T-helper 9 cell (primary cell): ENCODE measurements at places on chromosomes 16 and 17.

- DNase-seq, result no peak
Observed at GRCh38 chr17:10631048-10631700, 25.9 kb downstream of the MYH3 start.

DNA sequence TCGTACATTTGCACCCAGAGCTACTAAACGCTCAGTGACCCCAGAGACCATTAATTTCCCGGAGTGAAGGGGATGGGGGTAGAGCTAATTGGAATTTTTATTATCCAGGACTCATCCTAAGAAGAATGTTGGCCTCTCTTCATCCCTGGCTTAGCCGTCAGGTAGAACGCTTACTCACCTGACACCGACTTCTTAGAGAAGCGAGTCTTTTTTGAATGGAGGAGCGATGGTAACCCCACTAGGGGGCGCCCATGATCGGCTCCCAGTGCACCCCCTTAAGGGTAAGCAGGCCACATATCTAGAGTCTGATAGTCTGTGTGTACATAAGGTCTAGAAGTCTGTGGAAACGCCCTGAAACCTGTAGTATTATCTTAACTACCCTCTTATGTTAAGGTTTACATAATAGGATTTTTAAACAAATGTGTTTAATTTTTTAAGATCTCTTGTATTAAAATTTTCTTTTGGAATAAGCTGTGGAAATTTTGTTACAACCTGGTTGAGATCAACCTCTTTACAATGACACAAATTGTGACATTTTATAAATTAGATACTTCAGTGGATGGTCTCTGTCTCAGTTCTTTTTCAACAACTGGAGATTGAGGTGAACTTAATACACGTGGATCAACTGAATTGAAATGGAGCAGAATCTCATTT is 229.8 kb downstream of the CPPED1 start:
- DNase-seq, result peak; percentile 28

GRCh38 chr16:2194852-2195321 is 1.5 kb downstream of the CASKIN1 start:
- peak; percentile 35 for DNase-seq

DNA sequence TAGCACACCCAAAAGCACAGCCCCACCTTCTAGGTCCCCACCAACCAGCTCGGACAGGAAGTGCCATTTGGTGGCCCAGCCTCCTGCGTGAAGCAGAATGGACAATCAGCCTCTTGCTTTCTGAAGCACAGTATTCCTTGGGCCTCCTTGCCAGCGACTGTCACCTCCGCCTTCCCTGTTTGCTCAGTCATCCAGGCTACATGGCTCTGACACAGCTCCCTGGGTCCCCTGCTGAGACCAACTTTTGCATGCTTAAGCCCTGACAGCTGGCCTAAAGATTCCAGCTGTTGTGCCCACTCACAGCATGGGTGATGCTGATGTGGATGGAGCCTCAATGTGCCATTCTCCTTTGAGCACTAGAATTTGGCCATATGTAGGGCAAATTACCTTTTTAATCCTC is 4.5 kb upstream of the CACNG5 start:
- DNase-seq, result no peak

GRCh38 chr16:80935691-80936090 is 71.0 kb downstream of the CMC2 start:
- no peak for DNase-seq

DNA sequence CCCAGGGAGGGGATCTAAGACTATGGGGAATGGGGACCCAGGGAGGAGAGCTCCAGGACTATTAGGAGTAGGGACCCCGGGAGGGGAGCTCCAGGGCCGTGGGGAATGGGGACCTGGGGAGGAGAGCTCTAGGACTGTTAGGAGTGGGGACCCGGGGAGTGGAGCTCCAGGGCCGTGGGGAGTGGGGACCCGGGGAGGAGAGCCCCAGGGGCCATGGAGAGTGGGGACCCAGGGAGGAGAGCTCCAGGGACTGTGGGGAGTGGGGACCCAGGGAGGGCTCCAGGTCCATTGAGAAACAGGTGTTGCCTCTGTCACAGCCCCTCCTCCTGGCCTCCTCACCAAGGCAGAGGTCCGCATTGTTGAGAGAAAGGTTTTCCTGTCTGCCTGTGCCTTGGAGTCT is 16.0 kb downstream of the MPRIP start:
- no peak for DNase-seq

- no peak for DNase-seq
Observed at GRCh38 chr17:77821114-77821513, 137.4 kb upstream of the TNRC6C start.

DNA sequence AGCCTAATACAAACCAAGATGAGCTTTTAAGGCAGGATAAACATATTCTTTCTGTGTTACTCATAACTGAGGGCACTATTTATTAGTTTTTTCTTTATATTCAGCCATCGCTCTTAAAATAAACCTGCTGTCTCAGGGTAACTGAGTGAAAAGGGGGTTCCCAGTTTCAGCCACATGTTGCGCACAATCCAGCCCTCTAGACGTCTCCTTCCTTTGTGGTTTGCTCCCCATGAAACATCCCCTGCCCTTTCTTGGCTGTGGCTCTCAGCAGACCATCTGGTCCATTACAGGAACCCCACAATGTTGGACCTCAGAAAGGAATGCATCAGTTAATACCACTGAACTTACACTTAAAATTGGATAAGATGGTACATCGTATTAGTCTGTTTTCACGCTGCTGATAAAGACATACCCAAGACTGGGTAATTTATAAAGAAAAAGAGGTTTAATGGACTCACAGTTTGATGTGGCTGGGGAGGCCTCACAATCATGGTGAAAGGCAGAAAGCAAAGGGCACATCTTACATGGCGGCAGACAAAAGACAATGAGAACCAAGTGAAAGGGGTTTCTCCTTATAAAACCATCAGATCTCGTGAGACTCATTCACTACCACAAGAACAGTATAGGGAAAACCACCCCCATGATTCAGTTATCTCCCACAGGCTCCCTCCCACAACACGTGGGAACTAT is 12.6 kb upstream of the IL21R start:
- no peak for DNase-seq

DNA sequence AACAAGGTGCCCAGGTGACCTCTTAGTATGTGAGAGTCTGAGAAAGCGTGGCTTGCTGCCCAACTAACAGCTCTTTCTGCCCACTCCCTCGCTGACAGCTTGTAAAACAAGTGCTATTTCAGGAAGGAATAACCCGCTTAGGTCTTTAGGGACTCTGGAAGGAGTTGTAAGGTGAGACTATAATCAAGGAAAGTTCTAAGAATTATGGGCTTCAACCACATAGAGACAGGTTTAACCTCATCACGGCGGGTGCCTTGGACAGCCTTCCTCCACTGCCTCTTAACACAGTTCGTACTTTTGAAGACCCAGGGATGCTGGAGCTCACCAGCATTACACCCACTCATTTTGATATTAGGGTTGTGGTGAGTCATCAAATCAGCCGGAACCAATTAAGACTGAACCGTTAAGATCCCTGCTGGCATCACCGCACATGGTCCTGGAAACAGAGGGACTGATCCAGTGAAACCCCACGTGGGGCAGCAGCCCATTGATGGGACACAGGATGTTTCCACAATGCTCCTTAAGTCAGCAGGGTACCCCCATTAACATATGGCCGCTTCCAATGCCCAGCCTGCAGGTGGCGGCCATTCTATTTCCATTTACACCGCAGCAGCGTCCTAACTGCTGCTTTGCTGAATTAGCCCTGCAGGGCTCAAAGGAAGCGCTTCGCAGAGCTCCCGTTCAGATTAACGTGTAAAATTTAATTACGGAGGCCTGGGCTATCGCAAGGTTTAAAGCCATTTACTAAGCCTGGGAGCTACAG is 176.6 kb upstream of the SDK2 start:
- no peak for DNase-seq

- DNase-seq, result no peak
Observed at GRCh38 chr17:39599004-39599664, 8.6 kb downstream of the NEUROD2 start.

GRCh38 chr17:67995570-67996263 is 552 bp downstream of the C17orf58 start:
- no peak for DNase-seq

- DNase-seq, result no peak
Observed at GRCh38 chr17:63644846-63645245, 22.6 kb downstream of the MAP3K3 start.

DNA sequence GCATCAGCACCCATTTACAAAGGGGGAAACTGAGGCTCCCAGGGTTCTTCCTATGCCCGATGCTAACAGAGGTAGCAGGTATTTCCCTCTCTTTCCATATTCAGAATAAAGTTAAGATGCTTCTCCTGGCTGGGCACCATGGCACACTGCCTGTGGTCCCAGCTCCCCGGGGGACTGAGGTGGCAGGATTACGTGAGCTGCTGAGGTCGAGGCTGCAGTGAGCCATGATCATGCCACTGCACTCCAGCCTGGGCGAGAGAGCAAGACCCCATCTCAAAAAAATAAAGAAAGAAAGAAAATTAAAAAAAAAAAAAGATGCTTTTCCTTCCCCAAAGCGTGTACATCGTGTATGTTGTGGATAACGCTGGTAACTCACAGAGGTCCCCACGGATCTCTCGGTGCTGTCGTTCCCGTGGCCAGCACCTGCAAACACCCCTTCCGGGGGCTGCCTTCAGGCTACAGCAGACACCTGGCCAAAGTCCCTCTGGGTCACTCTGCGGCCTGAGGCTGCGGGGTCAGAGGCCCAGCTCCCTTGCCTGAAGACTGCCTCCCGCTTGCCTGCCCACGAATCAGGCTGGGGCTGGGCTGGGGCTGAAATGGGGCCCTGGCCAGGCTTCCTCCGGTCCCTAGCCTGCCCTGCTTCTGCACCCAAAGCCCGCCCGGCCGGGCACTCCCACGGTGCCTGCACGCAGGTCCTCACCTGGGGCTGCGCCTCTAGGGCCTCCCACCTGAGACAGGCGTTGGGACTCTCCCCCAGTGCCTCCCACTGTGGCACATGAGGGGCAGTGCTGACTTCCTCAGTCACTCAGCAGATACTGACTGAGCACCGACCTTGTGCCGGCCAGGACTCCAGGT is 63.1 kb downstream of the ZDHHC7 start:
- no peak for DNase-seq

DNA sequence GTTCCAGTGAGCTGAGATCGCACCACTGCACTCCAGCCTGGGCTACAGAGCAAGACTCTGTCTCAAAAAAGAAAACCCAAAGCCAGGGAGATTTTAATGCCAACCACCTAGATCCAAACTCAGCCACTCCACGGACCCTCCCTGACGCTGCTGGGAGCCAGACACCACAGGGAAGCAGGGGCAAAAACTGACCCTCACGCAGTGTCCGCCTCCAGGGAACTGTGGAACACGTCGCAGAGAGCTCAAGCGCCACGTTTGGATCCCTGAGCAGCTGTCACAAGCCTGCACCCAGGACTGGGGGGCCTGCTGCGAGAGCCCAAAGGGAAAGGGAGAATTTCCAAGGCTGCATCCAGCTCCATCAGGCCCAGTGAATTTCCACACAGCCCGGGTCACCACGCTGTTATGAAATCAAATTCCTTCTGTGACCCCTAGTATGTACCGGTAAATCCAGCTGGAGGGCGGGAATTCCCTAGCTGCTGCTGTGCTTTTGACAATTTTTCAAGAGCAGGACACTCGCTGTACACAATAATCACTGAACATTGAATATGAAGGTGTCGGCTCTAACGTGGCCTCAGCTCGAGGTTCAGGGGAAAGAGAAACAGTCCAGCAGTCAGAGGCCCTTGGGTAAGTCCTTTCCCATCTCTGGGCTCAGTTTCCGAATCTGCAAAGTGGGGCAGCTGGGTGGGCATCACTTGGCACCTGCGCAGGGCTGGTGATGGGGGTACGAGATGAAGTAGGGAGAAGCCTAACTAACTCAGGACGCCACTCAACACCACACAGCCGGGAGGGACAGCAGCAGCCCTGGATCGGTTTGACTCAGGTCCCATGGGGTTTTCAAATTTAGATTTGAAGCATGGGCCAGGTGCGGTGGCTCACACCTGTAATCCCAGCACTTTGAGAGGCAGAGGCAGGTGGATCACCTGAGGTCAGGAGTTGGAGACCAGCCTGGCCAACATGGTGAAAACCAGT is 8.6 kb downstream of the CARHSP1 start:
- no peak for DNase-seq

DNA sequence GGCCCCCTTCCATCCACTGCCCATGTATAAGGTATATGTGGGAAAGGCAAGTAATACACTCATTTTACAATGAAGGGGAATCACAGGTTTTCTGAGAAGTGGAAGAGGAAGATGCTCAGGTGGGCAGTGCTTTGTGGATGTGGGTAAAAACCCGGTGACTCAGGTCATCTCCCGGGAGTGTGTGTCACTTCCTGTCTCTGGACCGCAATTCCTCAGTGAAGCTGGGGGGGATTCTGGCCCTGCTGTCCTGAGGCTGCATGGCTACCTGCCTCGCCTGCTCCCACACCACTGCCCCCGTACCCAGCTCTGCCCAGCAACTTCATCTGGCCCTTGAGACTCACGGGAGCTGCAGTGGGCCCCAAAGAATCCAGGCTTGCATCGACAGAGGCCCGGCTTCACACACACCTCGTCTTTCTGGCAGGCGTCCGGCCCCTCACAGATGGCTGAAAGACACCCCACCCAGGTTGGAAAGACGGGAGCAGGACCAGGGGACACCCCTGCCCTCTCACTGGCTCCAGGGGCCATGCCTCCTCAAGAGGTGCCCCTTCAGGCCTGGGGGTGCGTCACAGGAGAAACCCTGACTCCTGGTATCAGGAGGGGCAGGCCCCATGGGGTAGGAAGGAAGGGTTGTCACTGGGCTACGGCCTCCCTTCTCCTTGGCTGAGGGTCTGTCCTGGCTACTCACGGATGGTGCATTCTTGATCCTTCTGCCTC is 882 bp downstream of the SCARF1 start:
- no peak for DNase-seq

DNA sequence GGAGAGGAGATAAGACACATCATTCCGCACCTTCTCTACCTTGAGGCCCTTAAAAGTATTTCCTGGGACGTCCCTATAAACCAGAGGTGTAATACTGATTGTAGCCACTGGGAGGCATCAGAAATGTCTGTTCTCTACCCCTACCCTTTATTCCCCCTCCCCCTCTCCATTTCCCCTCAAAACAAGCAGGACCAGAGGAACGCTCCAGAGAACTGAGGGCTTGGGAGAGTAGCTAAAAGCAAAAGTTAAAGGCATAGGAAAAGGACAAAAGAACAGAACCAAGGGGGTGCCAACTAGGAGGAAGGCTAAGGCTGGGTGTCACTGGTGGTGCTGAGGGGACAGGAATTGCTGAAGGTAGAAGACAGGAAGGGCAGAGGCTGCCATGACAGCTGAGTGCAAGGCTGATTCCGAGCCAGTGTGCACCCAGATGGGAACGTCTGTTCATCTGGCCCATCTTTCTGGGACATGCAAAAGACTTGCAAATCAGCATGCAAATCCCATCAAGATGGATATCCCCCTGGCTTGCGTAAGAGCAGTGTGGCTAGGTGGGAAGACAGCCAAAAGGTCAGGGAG is 6.7 kb downstream of the CAMTA2 start:
- DNase-seq, result no peak

- no peak for DNase-seq
Observed at GRCh38 chr16:46882304-46882939, 1.7 kb upstream of the GPT2 start.

- no peak for DNase-seq
Observed at GRCh38 chr17:45104029-45104428, 28.3 kb downstream of the PLCD3 start.
